ENCODE measurements at places on chromosomes 2 and 18.

- DNase-seq: no peak
Observed at GRCh38 chr2:206940546-206940945, 1.2 kb downstream of the CPO start.

- DNase-seq: no peak
Observed at GRCh38 chr2:72130659-72131360, 16.9 kb downstream of the CYP26B1 start.

DNA sequence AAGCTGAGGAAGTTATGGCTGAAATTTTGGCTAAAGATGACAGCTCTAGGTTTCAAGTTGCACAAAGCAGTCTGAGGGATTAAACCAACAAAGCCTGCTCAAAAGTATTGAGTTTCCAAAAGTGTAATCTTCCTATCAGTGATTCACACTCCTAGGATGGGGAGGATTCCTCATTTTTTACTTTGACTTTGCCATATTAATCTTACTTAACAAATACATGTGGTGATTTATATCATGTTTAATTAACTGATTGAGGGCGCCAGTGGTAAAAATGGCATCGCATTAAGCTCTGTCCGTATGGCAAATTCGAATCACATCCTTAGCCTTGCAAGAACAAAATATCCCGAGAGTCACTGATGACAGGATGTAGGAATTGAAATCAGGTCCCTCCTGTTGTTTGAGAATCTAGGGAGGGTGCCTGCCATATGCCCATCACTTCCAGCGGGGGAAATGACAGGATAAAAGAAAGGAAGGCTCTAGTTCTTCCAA lies 78.1 kb upstream of the ETAA1 start:
- DNase-seq: no peak

DNA sequence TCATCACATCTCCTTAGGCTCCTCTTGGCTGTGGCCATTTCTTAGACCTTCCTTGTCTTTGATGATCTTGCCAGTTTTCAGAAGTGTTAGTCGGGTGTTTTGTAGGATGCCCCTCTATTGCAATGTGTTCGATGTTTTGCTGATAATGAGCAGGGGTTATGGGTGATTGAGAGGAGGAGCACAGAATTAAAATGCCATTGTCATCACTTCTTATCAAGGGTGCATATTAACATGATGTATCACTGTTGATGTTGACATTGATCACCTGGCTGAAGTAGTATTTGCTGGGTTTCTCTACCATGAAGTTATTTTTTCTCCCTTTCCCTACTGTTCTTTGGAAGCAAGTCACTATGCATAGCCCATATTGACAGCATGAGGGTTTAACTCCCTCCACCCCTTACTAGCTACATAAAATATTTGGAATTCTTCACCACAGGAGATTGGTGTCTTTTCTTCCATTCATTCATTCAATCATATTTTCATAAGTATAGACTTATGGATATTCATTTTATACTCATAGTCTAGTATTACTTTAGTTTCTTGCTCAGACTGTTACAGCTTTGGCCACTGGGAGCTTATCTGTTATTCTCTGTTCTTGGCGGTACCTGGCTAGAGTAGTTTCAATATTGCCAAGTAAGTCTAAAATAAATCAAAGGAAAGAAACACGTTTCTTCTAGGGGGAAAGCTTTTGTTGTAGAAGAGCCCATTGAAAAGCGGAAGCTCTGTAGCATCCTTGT lies 54.5 kb upstream of the TMEM87B start:
- DNase-seq: no peak

- DNase-seq: no peak
Observed at GRCh38 chr2:109699646-109700045, 85.5 kb downstream of the SOWAHC start.

DNA sequence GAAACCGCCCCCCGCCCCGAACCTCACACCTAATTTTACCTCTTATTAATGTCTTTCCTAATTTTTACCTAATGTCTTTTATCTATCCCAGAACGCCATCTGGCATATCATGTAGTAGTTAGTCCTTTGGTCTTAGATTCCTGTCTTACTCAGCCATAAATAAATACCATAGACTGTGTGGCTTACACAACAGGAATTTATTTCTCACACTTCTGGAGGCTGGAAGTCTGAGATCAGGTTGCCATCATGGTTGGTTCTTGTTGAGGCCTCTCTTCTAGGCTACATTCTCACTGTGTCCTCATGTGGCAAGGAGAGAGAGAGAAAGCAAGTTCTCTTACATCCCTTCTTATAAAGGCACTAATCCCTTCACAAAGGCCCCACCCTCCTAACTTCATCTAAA lies 46.8 kb downstream of the RHBDD1 start:
- DNase-seq: no peak

- peak; percentile 67 for DNase-seq
Observed at GRCh38 chr2:105576440-105577241, 168.1 kb upstream of the NCK2 start.

DNA sequence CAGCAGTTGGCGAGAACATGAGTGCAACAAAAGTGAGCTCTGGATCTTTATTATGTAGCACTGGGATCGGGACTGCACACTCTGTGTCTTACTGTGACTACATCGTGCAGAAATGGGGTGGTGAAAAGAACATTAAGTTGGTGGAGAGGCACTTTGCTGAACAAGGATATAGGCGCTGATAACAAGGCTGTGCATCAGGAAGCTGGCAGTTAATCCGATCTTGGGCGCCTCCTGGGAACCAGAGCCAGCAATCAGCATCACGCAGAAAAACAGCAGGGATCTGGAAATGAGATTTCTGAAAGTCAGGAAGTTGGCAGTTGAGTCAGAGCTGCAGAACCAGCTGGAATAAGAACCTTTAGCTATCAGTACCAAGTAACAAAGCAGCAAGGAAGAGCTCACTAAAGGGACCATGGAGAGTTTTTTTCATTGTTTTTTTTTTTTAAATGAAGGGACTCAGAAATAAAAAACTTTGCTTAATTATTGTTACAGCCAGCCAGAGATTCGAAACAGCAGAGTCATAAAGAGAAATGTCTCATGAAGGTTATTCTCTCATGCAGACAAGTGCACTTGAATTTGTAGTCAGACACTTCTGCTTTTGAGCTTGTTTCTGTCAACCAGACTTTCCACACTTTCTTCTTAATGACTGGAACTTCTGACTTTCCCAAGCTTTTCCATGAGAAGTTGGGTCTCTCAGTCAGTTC lies 22.8 kb upstream of the MYO3B start:
- DNase-seq: no peak

DNA sequence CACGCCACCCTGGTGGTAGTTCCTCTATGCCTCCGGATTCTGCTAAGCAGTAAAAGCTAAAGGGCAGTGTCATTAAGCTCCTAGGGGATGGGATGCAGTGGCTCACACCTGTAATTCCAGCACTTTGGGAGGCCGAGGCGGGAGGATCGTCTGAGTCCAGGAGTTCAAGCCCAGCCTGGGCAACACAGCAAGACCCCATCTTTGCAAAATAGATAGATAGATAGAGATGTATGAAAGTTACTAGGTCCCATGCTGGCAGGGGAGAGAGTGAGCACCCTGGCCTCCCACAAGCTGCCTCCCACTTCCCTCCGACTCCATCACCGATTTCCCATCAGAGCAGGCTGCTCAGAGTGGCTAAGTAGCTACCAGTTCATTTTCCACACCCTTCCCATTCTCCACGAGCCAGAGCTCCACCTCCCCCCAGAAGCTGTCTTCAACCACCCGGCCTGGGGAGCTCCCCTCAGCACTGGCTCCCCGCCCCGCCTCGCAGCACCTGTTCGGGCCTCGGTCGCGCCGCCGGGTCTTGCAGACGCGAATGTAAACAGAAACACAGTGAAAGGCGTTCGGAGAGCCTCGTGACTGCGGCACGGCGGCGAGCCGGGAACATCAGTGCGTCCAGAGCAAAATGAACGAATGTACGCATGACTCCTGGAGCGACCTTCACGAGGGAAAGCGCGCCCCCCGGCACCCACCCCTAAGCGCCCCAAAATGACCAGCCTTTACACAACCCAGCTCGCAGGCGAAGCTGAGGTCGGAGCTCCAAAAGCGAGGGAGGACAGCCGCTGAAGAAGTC lies 598 bp upstream of the CEP68 start:
- DNase-seq: no peak

GRCh38 chr2:1504311-1504750 lies 91.1 kb downstream of the TPO start:
- DNase-seq: no peak

GRCh38 chr18:24090876-24091275 lies 48.0 kb upstream of the CABYR start:
- no peak for DNase-seq

GRCh38 chr2:9306911-9307310 lies 100.3 kb downstream of the ASAP2 start:
- no peak for DNase-seq
